Ascending aorta (tissue), 2 donors: ENCODE measurements at places on chromosomes 1 and 21. TPM values are rescaled to one million over a fixed set of nuclear protein-coding genes. Genes with fewer than 3 reads are reported as not detected.

The AMPD1 gene
- total RNA-seq: not detected

- H3K4me1 ChIP-seq: peaks cover 36% of the 10 kb centered on the region
- peak overlapping the region; percentile 94 for H3K27ac ChIP-seq
These were observed 211.8 kb downstream of the TOMM20 start for GRCh38 chr1:234916840-234917239.

The PLA2G2D gene
- not detected for total RNA-seq

DNA sequence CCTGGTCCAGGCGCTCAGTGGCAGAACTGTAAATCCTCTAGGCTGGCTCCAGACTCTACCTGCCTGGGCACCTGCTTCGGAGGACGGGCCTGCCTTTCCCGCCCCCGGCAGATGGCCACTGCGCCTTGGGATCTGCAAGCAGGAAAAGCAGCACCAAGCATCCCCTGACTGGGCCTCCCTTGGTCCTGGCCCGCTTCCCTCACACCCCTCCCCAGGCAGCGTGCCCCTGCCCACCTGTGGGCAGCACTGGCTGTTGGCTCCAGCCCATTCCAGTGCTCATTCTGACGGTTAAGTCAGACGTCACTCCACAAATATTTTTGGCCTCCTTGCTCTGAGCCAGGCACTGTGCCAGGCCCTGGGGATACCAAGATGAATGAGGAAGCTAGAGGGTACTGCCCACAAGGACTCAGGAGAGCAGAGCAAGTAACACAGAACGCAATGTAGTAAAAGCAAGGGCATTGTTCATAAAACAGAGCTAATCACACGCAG lies 22.0 kb upstream of the BLACAT1 start:
- H3K4me3 ChIP-seq: no peak overlapping the region
- H3K27ac ChIP-seq: no peak overlapping the region
- H3K27me3 ChIP-seq: no peaks in the 10 kb centered on the region
- DNase-seq: peak; percentile 73
